ENCODE measurements at places on chromosomes 5 and 9.

DNA sequence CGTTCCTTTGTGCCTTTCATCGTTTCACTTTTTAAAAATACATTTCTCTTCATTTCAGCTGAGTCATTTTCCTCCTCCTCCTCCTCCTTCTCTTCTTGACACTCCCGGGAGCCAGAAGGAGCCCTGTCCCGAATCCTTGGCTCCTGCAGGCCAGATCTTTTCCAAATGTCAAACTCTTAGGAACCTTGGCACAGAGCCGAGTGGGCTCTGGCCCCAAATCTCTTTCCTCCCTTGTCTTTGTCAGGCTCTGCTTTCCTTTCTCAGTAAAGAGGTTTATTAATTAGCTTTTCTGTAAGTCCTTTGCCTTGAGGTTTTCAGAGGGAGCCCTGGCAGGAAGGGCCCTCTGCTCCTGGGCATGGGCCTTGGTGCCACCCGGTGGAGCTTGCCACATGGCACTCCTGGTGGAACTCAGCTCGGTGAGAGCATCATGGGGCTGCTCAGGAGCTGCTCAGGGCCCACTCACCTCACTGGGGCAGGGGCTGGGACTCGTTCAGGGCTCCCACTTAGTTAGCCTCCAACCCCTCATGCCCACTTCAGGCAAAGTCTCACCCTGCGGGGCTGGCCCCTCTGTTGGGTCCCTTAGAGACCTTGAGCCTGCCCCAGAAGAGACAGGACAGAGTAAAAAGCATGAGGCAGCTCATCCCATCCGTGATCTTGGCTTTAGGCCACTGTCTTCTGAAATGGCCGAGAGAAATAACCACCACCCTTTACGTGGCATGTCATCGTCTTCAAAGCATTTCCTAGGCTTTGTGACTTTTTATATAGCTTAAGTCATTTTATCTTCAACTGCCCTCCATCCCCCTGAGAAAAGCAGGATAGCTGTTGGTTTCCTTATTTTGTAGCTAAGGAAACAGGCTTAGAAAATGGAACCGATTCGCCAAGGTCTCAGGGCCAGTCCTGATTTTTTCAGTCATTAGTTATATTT is 17.1 kb downstream of the STC2 start:
- DNase-seq, result no peak

- no peak for DNase-seq
These were observed 36.4 kb upstream of the CPEB4 start for GRCh38 chr5:173851595-173852243.

GRCh38 chr9:77604316-77604715 is 43.8 kb downstream of the GNA14 start:
- DNase-seq, result no peak

- no peak for DNase-seq
These were observed 18.8 kb upstream of the TNFAIP8 start for GRCh38 chr5:119336845-119337580.

- DNase-seq, result no peak
These were observed 81.0 kb downstream of the NDUFAF2 start for GRCh38 chr5:61026004-61026403.

GRCh38 chr9:83509402-83509801 is 28.8 kb downstream of the FRMD3 start:
- no peak for DNase-seq

DNA sequence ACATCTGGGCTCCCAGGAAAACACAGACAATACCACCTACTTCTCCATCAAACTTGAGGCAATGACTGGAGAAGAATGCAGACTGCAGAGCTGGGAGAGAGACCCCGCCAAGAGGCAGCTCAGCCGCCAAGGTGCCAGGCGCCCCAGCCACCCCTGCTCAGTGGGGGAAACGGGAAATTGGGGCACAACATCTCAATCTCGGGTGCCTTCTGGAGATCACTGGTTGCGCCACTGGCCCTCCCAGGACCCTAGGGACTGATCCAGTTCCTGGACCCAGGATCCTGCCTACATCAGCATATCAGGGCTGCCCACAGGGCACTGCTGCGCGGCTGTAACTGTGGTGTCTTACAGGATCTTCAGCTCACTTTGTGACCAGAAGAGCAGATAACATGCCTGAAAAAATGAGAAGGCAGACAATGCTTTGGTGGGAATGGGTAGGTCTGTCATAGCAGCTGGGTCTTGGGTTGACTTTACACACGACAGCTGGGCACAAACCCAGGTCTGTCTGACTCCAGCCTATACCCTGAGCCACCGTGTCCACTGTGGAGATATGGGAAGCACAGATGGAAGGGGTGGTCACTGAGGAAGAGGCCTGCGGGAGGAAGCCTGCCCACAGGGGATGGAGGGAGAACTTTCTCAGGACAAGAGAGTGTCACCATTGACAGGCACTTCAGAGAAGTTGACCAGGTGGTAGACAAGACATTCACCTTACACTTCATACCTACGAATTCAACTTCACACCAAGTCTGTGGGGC is 135.2 kb upstream of the RAPGEF1 start:
- no peak for DNase-seq

GRCh38 chr5:125835293-125836172 is 587.7 kb upstream of the GRAMD2B start:
- DNase-seq, result no peak

DNA sequence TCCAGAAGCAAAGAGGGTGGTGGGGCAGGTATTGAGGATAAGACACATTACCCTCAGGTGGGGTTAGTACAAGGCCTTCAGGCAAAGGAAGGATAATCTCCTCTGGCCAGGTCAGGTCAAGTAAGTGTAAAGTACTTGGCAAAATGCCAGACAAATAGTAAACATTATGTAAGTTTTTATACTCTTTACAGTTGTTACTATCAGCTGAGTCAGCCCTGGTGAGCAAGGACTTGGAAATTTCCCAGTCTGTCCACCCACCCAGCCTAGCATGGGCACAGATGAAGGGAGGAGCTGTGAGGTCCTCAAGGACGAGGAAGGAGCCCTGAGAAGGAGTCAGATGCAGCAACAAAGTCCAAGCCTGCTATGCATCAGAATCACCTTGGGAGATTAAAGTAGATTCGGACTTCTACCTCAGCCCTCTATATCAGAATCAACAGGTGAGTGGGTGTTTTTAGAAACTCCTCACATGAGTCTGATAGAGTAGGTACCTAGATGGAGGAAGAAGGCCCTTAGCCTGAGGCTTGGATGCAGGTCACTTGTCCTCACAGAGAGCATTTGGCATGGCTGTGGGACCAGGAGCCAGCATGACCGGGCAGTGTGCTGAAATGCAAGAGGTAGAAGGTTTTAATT is 50.2 kb upstream of the BARX1 start:
- DNase-seq, result no peak

DNA sequence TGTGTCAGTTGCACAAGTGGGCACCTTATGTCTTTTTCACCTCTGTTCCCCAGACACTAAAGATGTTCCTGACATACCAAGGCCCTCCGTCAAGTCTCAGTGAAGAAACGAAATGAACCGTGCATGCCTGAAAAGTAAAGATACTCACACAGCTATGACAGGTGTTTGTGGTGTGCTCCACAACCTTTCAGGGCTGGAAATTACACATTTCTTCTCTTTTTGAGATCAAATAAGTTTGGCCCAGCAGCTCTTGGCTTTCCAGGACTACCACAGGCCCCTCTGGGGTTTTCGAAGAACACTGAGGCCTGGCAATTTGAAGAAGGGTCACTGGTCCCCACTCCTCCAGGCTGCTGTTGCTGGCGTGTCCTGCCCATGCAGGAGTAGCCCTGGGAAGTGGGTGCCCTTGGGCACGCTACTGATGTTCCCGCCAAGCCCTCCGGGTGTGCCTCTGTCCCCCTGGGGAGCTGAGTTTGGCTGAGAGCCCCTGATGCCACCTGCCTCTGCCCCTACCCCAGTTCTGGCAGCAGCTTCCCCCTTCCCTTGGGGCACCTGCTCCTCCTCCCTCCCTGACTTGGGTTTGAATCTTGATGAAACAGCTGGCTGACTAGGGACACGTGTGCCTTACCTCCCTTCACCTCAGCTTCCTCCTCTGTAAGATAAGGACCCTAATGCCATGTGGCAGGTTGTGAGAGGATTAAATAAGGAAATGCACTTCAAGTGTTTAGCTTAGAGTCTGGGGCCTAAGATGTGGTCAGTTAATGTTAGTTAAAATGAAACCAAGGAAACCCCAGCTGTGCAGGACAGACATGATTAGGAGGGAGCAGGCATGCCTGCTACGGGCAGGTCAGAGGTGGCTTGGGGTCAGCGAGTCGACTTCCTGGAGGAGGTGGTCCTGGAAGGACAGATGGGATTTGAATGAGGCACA is 49.1 kb upstream of the GADD45G start:
- no peak for DNase-seq

DNA sequence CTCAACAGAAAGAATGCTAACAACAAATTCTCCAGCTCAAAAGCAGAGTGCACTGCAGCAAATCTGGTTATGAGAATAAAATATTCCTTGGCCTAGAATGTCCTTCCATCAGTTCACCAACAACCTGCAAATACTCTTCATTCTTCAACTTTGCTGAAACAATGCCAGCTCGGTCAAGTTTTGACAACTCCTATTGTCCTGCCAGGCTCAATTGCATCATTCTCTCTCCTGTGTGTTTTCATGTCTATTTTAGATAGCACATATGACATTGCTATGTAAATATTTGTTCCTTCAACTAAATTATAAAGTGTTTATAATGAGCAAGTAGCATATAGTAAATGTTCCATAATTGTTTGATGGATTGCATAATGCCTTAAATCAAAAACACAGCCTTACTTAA is 463.8 kb downstream of the TLE1 start:
- DNase-seq, result no peak

DNA sequence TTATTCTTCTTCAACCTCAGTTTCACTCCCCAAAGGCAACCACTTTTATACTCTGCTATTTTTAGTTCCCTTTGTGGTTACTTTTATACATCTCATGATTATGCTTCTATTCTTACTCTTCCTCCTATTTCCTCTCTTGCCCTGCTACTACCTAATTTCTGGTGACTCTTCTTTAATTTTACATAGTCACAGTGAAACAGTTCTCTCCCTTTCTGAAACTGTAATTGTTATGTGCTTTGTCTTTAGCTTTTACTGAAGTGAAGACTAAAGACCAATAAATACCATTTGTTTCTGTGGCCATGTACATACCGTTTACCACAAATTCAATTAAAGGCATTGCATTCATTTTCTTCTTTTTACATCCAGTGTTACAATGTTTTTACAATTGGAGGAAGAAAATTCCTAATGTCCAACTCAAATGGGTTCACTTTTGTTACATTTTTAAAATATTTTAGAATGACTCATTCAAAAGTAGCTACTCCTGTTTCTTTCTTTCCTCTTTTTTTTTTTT is 410.6 kb downstream of the PSAT1 start:
- no peak for DNase-seq

- DNase-seq, result no peak
These were observed 271.1 kb downstream of the DENND1A start for GRCh38 chr9:123658792-123659191.

GRCh38 chr5:113343343-113343742 is 91.4 kb downstream of the TSSK1B start:
- no peak for DNase-seq

GRCh38 chr5:58019614-58020013 is 440.3 kb downstream of the PLK2 start:
- no peak for DNase-seq

- DNase-seq, result no peak
These were observed 2.0 kb downstream of the SEMA6A start for GRCh38 chr5:116572350-116573278.

GRCh38 chr5:116569999-116570398 is 4.6 kb downstream of the SEMA6A start:
- DNase-seq, result no peak

GRCh38 chr5:122310889-122311288 is 1.1 kb upstream of the SNCAIP start:
- no peak for DNase-seq

GRCh38 chr5:123163225-123163876 is 74.3 kb downstream of the PRDM6 start:
- DNase-seq, result no peak

- DNase-seq, result no peak
These were observed 42.9 kb upstream of the AFAP1L1 start for GRCh38 chr5:149228618-149229297.

DNA sequence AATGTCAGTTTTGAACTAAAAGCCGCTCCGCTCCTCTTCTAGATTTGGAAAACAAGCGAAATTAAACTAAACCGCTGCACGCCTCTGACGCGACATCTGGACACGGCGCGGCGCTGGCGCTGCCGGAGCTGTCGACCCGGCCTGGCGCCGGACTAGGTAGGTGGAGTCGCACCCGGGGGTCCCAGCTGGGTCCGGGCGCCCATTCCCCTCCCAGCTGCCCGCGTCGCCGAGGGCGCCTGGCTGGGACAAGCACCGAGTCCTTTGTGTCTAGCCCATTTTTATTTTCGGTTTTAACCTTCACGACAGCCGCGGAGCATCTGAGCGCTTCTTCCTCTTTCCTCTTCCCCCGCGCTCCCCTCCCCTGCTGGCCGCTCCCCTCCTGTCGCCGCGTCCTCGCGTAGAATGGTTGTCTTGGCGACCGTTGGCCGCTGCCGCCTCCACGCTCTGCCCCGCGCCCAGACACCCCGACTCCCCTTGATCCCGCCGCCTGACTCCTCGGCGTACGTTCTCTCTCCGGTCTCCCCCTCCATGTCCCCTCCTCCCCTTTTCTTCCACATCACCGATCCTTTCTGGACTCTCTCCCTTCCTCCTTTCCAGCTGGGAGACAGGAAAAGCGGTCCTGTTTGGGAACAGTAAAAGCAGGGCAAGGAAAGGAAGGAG is 545 bp downstream of the CDKN2B-AS1 start:
- DNase-seq, result peak; percentile 88

GRCh38 chr5:124287813-124288212 is 458.6 kb downstream of the ZNF608 start:
- DNase-seq, result no peak

DNA sequence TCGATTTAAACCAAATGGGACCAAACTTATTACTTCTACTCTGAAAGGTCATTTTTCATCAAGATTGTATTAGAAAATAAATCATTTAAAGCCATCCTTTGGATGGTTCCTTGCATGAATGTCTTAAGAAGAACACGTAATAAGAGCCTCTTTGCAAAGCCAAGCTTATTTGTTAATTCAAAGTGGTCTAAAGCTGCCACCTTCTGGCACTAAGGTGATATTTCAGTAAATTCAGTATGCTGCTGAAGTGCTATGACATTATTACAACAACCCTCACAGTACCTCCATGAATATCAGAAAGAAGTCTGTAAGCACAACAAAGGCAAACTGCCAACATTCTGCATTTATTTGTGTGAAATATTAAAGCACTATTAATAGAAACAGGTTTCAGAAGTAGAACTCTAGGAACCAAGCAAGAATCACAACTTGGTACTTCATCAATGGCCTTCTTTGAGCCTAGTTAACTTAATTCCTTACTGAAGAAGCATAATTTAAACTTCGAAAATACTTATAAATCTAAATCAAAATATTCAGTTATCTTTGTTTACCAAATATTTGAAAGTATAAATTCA is 53.1 kb upstream of the TYRP1 start:
- DNase-seq, result no peak

GRCh38 chr5:36599986-36600779 is 6.2 kb upstream of the SLC1A3 start:
- no peak for DNase-seq

GRCh38 chr5:144333336-144333920 is 162.8 kb downstream of the KCTD16 start:
- no peak for DNase-seq

- peak; percentile 23 for DNase-seq
These were observed 353 bp upstream of the PAX5 start for GRCh38 chr9:37034305-37034937.

- DNase-seq, result no peak
These were observed 118.8 kb downstream of the GLIS3 start for GRCh38 chr9:4180907-4181605.
